ENCODE measurements at places on chromosomes 11 and 22.

GRCh38 chr11:35354644-35355043 lies 64.7 kb downstream of the SLC1A2 start:
- DNase-seq, result no peak

GRCh38 chr22:37186228-37186996 lies 1.6 kb downstream of the C1QTNF6 start:
- DNase-seq, result peak; percentile 63

DNA sequence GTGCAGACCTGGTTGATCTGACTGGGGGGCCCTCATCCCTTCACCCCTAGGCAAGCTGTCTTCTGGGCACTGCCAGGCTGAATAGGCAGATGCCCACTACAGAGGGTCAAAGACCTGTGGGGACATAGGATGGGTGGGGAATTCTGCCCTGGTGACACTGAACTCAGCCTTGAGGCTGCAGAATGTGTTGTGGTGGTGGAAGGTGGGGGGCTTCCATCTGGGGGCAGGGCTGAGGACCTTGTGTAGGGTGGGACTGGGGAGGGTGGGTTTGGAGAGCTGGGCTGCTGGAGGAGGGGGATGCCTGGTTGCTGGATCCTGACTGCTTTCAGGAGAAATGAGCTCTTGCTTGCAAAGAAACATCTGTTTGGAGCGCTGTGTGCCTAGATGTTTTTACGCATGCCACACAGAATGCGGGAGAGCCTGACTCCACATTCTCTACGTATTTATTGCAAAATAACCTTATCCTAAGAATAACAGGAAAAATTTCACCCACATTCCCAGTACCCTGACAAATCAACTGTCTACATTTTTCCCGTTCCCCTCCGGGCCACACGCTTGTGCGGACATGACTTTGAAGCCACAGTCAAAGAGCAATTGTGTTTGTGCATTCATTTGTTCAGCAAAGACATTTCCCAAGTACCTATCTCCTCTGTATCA lies 18.3 kb downstream of the SMIM38 start:
- no peak for DNase-seq

- no peak for DNase-seq
Observed at GRCh38 chr11:79241205-79241851, 199.5 kb downstream of the TENM4 start.

- DNase-seq, result no peak
Observed at GRCh38 chr11:132008872-132009271, 638.5 kb downstream of the NTM start.

- DNase-seq, result no peak
Observed at GRCh38 chr22:44915441-44915840, 94.4 kb downstream of the PHF21B start.

- no peak for DNase-seq
Observed at GRCh38 chr11:45180179-45180847, 33.9 kb downstream of the PRDM11 start.

DNA sequence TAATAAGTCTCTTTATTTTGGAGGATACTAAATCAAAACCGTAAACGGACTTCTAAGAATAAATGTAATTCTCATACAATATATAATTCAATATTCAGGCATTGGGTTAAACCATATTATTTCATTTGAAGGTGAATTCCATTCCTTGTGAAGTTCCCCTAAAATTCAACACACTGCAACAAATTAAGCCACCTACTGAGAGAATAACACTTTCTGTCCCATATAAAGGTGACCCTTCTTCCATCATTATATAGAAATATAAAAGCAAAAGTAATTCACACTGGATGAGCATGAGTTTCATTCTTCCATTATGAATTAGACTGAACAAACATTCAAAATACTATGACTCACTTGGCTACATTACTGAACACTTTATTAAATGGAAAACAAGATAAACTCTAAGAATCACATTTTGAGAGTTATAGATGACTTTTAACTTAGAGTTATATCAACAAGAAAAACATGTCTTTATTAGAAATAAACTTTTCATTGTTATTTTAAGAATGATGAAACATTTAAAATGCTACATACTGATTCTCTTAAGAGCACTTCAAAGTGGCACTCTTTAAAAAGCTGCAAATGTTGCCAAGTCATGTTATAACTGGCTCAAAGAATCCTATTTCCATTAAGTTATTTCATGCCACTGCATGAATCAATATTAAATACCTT lies 2.8 kb downstream of the SESN3 start:
- no peak for DNase-seq

DNA sequence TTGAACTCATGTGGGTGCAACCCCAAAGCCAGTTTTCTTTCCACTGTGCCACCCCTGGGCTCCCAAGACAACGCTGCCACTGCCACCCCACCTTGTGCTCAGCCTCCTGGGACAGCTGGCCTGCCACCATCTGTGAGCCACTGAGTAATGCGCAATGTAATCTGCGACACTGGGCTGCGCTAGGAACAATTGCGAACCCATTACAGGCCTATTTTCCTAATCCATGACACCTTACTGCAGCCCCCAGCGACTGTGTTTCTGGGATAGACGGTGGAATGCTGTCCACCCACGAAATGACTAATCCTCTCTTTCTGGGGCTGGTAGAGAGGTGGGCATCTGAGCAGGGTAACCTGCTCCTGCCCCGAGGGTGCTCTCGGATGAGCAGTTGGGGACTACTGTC lies 22.2 kb downstream of the FLRT1 start:
- DNase-seq, result no peak

- no peak for DNase-seq
Observed at GRCh38 chr11:71281204-71281603, 28.8 kb upstream of the SHANK2 start.

DNA sequence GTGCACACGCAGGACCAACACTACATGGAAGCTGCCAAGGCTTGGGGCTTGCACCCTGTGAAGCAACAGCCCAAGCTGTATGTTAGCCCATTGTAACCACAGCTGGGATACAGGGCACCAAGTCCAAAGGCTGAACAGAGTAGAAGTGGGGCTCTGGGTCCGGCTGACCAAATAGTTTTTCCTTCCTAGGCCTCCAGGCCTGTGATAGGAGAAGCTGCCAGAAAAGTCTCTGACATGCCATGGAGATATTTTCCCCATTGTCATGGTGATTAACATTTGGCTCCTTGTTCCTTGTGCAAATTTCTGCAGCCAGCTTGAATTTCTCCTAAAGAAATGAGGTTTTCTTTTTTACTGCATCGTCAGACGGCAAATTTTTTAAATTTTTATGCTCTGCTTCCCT lies 941.2 kb downstream of the FAM181B start:
- DNase-seq, result no peak

DNA sequence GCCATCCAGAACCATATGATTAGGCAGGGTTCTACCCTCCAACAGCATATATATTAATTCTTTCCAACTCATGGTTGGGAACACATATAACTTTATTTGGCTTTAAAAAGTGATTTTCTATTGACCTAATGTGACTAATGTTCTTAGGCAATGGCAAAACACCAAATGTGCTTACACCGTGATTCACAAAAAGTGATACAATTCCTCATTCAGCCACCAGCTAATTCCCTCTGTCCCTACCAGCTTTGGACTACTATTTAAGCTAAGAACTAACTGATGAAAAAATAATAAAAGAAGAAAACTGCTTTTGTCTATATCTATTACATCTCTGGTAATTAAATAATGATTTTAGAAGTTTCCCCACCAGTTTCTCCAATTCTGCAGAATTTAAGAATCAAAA lies 4.7 kb downstream of the CTSC start:
- no peak for DNase-seq

GRCh38 chr22:23684561-23685031 lies 6.2 kb upstream of the RGL4 start:
- DNase-seq, result no peak

DNA sequence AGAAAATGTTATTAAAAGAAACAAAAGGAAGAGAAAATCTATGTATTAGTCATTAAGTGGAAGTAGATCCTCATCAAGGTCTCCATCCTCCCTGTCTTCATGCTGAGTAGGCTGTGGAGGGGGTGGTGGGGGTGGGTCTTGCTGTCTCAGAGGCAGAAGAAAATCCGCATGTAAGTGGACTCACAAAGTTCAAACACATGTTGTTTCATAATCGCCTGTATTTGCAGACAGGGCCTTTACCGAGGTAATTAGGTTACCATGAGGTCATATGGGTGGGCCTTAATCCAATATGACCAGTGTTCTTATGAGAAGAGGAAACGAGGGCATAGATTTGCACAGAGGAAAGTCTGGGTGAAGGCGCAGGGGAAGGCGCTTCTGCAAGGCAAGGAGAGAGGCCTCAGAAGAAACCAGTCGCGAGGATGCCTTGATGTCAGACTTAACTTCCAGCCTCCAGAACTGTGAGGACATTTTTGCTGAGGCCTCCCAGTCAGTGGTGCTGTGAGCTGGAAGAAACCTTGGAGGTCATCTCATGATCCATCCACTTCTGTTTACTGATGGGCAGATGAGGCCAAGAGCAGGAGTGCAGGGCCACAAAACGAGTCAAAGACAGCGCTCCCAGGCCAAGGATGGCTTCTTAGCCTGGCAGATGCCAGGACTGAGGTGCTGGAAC lies 49.3 kb upstream of the THY1 start:
- DNase-seq, result no peak

GRCh38 chr11:131910523-131911387 lies 540.3 kb downstream of the NTM start:
- no peak for DNase-seq

DNA sequence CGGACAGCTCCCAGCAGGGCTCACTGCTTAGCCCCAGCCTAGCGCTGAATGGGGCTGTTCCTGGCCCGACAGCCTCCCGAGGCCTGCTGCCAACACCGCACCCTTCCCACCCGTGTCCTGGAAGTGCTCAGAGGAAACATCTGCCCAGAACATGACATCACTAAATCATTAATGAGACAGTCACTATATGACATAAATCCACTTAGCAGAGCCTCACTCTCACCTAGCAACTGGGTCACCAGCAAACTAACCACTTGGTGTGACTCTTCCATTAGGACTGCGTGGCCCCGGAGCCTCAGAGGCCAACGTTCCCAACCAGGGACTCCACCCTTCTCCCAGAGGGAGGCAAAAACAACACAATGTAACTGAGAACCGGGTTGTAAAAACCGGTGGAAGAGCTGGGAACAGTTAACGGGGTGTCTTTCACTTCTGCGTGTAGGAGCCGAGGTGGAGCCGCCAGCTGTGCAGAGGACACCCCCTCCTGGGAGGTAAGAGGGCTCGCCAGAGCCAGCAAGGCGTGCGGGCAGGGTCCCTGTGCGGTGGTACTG lies 21.4 kb upstream of the PACSIN2 start:
- no peak for DNase-seq

DNA sequence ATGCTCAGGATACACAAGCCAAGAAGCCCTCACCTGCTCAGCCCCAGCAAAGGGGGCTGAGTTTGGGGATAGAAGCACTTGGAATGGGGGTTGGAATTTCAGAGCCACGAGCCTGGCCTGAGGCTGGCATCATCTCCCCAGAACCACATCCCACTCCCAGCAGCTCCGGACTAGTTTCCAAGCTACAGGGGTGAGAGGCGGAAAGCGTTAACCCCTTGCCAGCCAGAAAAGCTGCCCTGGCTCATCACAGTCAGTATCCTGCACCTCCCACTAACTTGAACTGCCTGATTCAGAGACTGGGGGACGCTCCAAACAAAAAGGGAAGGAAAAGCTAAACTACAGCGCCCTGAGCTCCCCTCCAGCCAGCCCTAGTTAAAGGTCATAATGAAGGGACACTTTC lies 19.0 kb upstream of the CHST1 start:
- DNase-seq, result no peak

DNA sequence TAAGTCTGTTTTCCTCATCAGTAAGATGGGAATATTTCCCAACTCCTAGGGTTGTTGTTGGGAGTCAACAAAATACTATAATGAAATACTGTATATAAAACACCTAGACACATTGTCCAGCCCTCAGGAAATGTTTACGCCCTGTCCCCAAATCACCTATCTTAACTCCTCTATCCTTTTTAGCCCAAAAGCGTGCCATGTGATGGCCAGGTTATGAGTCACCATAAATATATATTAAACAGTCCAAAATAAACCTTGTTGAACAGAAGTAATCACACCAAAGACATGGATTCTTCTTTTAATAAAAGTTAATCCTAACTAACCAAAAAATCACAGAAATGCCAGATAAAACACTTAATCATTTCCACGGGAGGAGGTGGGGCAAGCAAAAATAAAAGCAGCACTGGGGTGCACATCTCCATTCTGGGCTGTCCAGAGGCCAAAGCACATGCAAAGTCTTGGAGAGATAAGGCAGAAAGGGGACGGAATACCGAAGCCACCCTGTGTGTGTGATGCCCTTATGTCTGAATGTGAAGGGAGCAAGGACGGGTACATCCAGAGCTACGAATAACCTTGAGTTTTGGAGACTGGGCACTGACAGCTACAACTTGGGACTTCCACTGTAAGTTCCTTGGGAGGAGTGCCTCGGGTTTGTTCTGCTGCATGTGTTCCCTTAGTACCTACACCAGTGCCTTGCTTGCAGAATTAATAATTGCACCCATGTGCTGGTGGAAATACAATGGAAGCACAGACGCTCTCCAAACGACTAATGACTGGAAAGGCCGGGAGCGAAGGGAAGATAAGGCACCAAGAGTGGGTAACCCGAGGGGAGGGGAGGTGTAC lies 1.1 kb downstream of the OSBP start:
- no peak for DNase-seq

GRCh38 chr11:133323354-133323753 lies 208.9 kb downstream of the OPCML start:
- no peak for DNase-seq
